Fibroblast of mammary gland (primary cell): ENCODE measurements at places on chromosomes 2 and 18.

DNA sequence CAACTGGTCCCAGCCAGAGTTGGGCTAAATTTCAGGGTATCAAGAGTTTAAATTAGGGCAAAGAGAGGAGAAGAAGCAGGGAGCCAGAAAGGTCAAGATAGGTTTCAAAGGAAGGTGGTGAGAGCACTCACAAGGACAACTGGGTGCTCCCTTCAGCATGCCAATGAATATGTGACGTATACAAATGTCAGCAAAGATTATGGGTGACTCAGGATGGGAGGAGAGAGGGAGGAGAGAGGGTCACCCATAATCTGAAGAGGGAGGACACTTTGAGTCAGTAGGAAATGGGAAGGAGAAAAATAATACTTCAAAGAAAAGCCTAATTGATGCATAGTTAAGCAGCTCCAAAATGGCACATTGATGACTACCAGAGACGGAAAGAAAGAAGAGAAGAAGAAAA is 53.1 kb upstream of the ABCA12 start:
- no peak for DNase-seq

GRCh38 chr18:62611453-62612288 is 88.8 kb downstream of the ZCCHC2 start:
- DNase-seq: no peak

DNA sequence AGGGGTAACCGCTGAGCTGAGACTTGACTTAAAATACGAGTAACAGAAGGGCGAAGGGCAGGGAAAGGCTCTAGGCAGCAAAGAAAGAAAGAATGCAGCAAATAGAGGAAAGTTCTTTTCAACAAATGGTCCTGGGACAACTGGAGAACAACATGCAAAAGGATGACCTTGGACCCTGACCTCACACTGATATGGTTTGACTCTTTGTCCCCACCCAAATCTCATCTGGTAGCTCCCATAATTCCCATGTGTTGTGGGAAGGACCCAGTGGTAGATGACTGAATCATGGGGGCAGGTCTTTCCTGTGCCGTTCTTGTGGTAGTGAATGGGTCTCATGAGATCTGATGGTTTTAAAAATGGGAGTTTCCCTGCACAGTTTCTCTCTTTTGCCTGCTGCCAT is 33.9 kb downstream of the ST3GAL5 start:
- DNase-seq: no peak

DNA sequence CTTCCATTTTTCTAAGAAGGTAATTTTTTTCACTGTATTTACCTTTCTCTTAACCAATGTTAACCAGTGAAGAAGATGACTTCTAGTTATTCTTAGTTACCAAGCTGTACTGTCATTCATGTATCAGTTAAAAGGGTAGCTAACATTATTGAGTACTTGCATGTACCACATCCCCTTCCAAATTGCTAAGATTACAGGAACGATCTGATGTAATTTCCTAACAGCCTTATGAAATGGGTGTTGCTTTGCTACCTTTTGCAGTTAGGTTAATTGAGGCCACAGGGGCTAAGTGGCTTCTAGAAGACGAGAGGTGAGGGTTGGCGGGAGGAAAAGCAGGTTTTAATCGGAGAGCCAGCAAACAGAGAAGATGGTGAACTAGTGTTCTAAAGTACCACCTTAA is 1.8 kb upstream of the SULT6B1 start:
- no peak for DNase-seq

DNA sequence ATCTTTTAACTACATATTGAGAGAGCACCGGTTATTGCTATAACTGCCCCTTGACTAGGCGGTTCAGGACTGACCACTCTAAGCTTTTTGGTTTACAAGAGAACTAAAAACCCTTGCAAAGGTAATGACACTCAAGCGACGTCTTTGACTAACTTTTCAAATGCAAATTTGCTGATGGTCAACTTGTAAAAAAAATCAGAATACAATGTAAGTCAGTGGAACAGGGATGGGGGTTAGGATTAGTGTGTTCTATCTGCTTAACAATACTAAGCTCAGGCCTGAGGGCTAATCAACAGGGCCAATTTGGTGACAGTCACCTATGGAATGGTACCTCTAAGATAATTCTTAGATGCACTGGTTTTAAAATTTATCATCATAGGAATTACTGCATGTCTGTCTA is 57.1 kb downstream of the ZAP70 start:
- no peak for DNase-seq

DNA sequence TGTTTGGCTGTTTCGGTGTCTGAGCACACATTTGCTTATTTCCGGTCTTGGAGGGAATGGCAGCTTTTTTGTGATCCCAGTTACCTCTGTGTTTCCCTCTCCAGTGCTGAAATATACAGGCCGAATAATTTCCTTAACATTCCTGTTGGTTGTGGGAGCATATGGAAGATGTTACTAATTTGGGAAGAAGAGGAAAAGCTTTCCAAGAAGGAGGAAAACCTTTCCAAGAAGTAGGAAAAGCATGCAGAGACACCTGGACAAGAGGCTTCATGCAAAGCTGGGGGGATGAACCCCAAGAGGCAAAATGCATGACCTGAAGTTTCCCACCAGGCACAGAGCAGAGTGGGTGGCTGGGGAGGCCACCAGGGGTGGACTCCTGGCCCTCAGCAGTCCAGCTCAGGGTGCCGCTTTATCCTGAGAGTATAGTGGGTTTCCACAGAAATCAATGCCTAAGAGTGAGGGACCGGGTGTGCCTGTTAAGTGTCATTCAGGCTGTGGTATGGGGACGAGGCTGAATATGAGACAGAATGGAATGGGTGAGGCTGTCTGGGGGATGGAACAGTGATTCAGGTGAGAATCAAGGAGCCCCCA is 25.5 kb upstream of the GNAL start:
- DNase-seq: no peak

DNA sequence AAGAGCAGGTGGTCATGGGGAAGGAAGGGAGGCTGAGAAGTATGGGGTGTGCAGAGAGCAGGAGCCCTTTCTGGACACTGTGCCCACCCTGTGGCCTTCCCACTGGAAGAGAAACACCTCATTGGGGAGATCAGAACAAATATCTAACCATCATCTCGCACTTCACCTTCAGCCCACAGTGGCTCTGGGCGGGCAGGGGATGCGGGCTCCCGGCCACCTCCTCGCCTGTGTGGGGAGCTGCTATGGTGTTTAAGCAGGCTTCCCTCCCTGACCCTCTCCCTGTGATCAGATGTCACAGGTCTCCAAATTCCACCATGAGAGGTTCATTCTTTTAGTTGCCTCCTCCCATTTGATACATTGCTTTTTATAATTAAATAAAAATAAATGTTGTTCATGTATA is 5.0 kb downstream of the FBLN7 start:
- no peak for DNase-seq

DNA sequence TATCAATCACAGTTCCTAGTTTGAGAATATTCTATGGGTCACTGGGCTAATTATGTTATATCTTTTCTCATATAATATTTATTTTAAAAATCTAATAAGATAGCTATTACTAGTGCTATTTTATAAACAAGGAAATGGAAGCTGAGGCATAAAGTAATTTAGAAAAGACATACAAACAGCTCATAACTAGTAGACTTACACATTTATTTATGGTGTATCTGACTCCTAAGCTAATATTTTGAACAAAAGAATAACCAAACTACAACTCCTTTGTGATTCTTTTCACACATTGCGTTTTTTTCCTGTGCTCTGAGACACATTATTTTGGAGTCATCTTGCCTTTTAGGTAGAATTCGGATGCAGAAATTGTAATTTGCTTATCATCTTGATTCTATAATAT is 742.0 kb upstream of the LRRTM4 start:
- no peak for DNase-seq

DNA sequence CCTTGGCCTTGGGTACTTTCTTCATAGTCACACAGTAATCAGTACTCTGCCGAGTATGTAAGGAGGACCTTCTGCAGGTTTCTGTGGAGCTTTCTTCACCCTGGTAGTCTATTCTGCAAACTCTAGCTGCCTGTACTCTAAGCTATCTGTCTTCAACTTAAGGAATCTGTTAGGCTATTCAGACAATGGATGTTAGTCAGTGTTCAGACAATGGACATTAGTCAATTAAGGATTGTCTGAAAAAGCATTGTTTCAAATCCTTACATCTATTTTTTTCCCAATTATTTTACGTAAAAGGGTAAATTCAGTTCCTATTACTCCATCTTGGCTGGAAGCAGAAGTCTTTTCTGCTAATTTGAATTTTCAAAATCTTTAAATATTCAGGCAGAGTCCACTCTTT is 75.7 kb downstream of the WDR7 start:
- DNase-seq: no peak

- no peak for DNase-seq
Measured at GRCh38 chr2:120344976-120345581, 857 bp upstream of the INHBB start.

DNA sequence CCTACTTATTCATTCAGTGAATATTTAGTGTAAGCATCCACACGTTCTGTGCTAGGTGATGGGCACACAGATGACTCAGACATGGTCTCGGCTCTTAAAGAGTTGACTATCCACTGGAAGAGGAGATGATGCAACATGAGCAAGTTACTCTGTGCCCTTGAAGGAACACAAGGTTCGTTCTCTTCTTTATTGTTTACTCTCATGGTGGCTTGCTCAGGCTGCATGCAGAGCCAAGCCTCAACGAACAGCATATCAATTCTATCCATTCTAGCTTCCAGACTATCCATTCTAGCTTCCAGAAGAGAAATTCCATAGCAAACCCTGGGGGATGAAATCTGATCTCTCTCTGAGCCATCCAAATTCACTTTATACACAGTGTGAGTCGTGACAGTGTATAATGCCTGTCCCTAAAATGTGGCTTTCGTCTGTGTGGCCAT is 68.1 kb upstream of the CTAGE1 start:
- peak; percentile 85 for DNase-seq
